ENCODE measurements at places on chromosomes 3 and 15.

DNA sequence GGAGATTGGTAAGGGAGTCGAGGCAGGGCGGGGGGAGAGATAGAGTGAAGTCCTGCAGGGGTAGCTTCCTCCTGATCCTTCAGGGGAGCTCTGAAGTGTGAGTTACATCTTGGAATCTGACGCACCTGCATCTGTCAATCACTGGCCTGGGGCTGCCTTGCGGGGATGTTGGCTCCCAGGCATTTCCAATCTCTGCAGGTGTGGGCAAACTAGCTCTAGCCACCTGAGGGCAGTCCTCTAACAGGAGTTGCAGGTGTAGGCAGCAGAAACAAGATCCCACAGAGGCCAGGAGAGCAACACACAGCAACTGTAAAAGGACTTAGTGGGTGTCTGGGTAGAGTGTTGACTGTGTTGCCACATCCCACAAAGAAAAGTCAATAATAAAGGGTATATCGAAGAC lies 63.6 kb downstream of the ZNF621 start:
- DNase-seq: no peak

DNA sequence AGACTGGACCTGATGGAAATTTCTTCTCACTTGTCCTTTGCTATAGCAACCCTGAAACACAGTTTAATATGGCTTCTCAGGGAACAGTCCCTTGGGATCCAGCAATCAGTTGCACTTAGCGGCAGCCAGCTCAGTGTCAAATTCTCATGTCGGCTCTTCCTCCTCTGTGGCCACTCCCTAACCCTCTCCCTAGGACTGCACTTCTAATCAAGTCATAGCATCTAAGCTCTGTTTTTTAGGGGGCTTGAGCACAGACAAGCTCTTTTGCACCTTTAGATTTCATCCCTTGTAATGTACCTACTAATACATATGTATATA lies 250.5 kb upstream of the TLE3 start:
- DNase-seq: no peak

DNA sequence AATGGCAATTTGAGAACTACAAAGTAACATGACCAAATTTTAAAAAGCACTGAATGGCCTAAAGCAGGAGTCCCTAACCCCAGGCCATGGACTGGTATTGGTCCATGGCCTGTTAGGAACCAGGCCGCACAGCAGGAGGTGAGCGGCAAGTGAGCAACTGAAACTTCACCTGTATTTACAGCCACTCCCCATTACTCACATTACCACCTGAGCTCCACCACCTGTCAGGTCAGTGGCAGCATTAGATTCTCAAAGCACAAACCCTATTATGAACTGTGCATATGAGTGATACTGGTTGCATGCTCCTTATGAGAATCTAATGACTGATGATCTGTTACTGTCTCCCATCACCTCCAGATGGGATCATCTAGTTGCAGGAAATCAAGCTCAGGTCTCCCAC lies 48.8 kb downstream of the SENP7 start:
- DNase-seq: no peak

- DNase-seq: no peak
These were observed 18.3 kb upstream of the MED12L start for GRCh38 chr3:151067158-151067557.

DNA sequence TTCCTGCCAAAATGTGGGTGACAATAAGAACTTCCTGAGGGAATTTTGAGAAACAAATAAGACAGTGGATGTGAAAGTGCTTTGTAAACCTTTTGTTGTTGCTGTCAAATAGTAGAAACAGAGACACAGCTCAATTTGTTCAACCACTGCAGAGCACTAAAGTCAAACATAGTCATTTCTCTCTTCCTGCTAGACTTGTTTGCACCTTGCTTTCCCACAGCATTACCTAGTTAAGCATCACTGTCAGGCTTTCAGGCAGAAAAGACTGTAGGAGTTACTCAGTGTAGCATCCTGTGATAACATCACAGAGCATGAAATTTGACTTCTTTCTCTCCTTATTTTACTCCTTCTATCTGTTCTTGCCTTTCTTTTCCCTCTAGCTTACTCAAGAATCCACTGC lies 27.1 kb downstream of the SLC12A1 start:
- DNase-seq: no peak

GRCh38 chr3:148128136-148128535 lies 569.6 kb upstream of the AGTR1 start:
- no peak for DNase-seq

DNA sequence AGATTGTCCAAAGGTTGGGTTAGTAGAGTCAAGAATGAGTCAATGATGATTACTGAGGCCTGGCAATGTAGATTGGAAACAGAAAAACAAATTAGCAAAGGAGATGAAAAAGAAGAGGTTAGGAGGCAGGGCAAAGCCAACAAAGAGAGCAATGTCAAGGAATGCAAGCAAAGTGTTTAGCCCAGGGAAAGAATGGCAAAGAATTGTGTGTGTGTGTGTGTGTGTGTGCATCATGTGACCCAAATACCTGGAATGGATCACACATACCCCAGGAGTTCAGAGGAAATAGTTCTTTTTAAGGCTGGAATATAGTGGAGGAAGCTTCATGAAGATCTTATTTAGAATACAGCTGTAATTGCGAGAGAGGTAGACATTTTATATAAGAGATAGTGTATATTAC lies 831.7 kb upstream of the ARPP21 start:
- DNase-seq: no peak

DNA sequence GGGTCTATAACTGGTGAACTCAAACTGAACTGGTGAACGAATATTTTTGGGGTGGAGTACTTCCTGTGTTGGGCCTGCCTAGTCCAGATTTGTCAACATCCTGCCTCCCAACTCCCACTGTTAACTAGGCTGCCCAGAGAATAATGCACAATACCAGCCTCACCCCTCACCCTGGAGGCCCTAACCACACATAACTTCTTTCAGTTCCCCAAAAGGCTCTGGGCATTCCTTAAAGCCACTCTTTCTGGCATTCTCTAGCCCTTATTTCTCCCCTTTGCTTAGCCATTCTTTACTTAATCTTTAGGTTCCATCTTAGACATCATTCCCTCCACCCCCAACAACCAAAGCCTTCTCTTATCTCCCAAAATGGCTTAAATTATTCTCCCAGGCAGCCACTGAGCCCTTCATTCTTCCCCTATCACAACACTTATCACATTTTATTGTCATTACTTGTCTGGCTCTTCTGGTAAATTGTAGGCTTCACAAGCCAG lies 9.1 kb upstream of the SEC11A start:
- DNase-seq: no peak
